Effector CD8-positive, alpha-beta T cell (primary cell): ENCODE measurements at places on chromosomes 11 and 22.

DNA sequence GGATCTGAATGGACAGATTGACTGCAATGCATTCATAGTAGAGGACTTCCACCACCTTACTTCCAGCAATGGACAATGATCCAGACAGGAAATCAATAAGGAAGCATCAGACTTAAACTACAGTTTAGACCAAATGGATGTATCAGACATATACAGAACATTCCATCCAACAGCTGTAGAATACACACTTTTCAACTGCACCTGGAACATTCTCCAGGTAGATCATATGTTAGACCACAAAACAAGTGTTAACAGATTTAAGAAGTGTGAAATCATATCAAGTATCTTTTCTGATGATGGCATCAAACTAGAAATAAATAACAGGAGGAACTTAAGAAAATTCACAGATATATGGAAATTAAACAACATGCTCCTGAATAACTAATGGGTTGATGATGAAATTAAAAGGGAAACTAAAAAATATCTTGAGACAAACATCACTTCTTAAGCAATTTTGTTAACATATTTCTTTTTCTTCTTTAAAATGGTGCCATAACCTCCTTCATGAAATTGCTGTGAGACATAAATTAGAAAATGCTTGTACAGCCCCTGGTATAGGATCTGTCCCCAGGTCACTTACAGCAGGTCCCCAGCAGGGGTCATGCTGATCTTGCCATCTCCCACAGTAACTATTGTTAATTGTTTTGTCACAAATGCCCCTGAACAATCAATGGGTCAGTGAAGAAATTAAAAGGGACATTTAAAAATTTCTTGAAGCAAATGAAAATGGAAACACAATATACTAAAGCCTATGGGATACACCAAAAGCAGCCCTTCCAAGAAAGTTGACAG, 100.0 kb upstream of the OR4B1 start:
- no peak for DNase-seq

DNA sequence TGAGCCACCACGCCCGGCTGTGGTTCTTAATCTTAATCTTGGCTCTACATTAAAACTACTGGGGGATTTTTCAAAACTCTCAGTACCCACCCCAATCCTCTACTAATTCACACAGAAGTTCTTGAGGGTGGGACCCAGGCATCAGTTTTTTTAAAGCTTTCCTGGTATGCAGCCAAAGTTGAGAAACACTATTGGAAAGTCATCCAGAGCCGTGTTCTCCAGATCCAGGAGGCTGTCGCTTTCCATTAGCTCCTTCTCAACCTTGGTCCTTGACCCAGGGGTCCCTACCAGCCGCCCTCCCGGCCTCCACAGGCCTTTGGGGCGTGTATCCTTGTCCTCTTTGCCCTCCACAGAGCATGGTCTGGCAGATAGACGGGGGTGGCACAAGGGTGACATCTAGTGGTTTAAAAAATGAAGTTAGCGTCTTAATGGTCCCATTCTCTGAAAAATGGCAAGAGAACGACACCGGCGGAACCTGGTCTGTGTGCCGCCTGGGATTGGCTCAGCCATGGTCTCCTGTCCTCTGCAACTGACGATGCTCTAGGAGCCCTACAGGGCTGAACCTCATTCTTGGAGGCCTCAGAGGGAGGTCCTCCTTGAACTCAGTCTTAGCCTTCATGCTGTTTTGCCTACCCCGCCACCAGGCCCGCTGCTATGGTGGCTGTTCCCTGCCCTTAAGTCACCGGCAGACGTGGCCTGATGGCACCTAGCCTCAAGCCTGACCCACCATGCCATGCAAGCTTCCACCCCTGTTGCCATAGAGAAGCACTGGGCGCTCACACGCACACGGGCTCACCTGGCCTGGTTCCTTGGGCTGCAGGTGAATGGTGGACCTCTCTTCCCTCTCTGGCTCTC, 152.0 kb upstream of the SYN3 start:
- DNase-seq = no peak

DNA sequence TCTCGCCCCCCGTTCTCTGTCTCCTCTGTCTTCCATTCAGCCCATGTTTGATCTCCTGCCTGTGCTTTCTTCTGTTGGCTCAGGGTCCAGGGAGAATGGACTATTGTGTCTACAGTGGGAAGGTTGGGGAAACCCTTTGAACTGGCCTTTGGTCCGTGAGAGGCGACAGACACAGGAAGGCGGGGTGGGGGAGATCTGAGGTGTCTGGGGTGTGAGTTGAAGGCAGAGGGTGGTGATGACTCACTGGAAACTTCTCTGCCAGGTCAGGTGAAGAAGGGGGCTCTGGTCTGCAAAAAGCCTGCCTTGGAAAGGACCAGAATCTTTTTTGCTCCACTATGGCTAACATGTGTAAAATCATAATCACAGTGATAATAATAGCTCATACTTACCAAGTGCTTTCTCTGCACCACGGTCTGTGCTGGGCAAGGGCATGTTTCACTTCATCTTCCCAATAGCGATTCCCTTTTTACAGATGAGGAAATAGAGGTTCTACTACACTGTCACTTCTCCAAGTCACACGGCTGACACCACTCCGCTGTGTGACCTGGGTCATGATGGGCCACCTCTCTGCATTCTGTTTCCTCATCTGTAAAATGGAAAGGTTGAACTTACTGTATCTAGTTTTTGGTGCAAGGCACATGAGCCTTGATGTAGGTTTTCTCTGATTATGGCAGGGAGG, 99.8 kb upstream of the ALX4 start:
- no peak for DNase-seq

- DNase-seq = no peak
These were observed 105.5 kb downstream of the NXPE2 start for GRCh38 chr11:114783805-114784204.

DNA sequence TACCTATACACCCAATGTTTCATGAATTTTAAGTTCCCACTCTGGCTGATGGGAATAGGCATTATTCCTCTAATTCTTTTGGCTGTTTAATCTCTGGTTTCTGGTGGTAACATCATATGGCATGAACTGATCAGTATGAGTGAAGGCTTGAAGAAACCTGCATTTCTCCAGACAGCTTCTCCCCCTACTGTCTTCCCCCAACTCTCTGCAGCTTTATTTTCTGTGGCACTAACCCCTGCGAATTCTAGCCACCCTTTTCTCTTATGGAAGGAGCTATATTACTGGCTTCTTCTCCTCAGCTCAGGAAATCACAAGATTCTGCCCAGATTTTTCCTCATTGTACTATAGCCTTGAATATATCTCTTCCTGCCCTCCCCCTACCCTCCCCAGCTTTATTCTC, 57.1 kb downstream of the CASP12 start:
- DNase-seq = no peak

GRCh38 chr11:11280826-11281225, 72.2 kb downstream of the CSNK2A3 start:
- no peak for DNase-seq

- no peak for DNase-seq
These were observed 40.7 kb upstream of the RBFOX2 start for GRCh38 chr22:36069368-36069767.

- no peak for DNase-seq
These were observed 62.3 kb downstream of the NRXN2 start for GRCh38 chr11:64660706-64661105.

DNA sequence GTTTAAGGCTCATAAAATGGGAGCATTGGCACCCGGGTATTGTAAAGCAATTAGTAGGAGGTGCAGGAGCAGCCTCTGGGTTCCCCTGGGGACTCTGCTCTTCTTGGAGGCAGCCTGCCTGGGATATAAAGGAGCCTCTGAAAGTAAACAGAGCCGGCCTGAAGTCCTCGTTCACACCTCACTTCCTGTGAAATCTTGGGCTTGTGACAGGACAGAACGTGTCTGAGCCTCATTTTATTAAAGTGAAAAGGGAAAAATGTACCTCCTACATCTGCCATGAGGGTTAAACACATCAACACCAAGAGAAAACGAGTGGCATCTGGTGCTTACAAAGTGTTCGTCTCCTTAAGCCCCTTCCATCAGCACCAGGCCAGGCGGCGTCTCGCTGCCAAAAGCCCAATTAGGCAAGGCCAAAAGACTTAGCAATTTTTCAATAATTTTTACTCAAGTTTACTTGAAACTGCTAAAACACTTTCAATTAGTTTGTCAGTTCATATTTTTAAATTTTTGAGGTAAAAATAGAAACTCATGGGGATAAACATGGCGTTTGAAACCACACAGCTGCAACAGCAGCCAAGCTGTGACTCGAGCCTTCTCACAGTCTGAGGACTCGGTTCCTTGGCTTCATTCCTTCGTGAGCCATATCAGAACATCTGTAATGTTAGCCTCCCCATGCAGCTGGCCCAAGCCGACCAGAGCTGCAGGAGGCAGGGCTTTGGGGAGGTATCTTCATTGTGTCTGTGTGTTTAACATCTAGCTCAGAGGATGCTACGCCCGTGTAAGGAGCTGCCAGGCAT, 33.6 kb downstream of the MAP6 start:
- no peak for DNase-seq

- DNase-seq = no peak
These were observed 50.4 kb downstream of the DENND5A start for GRCh38 chr11:9214765-9215164.

GRCh38 chr11:95912902-95913560, 10.9 kb downstream of the MTMR2 start:
- no peak for DNase-seq

- DNase-seq = no peak
These were observed 460.3 kb downstream of the SOX6 start for GRCh38 chr11:15896026-15896425.

GRCh38 chr22:30444632-30445437, 19.3 kb downstream of the MTFP1 start:
- peak; percentile 7 for DNase-seq

DNA sequence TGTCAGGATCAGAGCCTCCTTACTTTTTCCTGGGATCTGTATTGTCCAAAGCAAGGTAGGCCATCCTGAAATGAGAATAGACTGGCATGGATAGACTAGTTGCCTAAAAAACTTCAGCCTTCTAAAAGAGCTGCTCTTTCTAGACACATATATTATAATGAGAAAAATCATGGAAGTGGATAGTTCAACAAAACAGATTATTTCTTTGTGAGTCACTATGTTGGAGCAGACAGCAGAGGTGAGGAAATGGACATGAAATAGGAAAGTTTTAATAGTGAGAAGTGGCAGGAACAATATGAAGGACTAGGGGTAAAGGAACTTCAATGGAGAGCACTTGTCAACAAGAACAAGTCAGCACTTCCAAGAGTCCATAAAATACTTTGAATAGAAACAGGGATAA, 101.9 kb upstream of the ANO3 start:
- DNase-seq = no peak
